Kidney tubule cell (primary cell): ENCODE measurements at places on chromosomes 12 and 14.
A peak's percentile ranks its signal among the peaks of the same experiment; 100 is the strongest.

GRCh38 chr12:54421175-54421878 is 2.3 kb upstream of the ITGA5 start:
- no peak for DNase-seq

- peak; percentile 59 for DNase-seq
Observed at GRCh38 chr12:106079148-106079738, 59.5 kb downstream of the NUAK1 start.

DNA sequence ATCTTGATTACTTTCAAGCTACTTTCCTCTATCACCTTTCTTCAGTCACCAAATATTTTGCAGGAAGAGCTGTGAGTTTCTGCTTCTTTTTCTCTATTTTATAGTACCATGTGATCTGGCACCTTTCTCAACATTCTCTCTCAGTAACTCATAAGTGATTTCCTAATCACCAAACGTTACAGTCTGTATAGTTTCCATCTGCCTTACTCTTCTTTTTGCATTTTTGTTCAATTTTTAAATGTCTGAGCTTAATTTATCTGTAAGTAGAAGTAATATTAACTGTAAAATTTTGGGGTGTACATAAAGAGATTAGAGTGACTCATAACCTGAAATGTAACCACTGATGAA is 422.1 kb upstream of the SYT1 start:
- no peak for DNase-seq

DNA sequence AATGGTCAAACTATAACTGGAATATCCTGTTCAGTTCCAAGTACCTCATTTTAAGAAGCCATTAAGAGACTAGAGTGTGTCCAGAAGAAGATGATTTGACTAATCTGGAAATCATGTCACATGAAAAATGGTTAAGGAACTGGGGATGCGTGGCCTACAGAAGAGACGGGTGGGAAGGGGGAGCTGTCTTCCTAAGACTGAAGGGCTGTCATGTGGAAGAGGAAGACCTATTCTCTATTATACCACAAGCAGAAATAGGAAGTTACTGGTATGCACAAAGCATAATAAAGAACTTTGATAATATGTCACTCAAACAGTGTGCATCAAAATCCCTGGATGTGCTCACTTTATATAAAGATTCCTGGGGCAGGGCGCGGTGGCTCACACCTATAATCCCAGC is 50.3 kb downstream of the HECTD4 start:
- no peak for DNase-seq

DNA sequence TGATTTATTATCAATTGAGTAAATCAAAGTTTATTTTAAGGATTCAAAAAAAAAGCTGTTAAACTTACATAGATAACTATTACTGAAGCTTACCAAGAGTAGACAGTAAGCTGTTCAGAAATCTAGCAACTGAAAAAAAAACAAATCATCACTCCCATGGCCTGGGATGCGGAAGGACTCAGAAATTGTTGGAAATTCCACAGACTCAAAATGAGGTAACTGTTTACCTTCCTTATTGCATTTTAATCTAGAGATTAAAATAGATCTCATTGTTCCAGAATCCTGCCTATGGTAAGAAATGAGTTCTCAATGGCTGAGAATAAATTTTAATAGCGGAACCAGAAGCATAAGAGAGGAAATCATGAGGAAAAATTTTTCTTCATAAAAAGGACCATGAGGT is 87.2 kb downstream of the PPM1H start:
- peak; percentile 72 for DNase-seq

DNA sequence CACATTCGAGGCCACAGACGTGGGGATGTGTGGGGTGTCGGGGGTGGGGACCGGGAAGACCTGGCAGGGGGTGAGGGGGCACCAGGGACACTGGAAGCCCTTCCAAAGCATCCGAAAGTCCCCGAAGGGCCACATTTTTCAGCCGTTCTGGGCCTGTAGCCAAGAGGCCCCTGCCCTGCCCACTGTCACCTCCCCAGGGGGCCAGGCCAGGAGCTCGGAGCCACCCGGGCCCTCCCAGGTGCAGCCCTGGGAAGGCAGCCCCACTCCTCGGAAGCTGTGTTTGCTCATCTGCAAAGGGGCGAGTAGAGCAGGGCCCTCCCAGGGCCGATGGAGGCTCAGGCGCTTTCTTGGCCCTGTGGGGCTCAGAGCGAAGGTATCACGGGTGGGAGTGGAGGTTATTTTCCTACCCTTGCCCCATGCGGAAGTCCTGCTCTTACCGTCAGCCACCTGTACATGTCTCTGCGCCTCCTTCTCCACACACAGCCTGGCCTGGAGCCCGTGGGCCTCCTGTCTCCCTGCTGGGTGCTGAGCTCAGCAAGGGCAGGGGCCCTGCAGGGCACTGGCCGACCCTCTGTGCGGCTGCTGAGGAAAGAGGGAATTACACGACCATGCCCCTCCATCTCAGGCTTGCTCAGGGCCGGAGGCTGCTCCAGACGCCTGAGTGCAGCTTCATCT is 27.2 kb downstream of the NOC4L start:
- DNase-seq, result no peak

- no peak for DNase-seq
Observed at GRCh38 chr12:109539508-109539907, 33.8 kb downstream of the MMAB start.

- no peak for DNase-seq
Observed at GRCh38 chr14:23766737-23767401, 130.7 kb downstream of the DHRS2 start.

DNA sequence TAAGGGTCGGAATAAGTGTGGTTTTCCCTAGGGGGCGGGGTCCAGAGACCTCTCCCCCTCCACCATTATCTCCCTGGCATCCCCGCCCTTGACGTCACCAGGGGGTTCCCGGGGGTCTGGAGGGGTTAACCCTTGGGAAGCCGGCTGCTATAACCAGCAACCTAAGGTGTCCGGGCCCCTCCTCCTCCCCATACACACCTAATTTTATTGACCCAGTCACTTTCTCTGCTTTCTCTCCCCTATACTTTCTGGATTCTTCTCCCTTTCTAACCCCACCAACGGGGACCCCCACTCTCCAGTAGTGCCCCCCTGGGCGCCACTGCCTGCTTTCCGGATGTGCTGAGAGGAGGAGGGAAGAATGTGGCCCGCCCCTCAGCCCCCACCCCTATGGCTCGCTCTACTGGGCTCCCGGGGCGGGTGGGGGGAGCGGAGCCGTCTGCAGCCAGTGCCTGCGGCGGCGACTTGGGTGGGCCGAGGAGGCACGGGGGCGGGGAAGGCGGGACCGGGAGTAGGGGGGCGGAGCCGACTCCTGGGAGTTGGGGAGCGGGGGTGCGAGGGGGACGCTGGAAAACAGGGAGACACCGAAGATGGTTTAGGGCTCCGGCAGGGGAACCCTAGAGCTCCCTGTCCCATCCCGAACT is 1.8 kb downstream of the GLI1 start:
- DNase-seq, result no peak

- DNase-seq, result no peak
Observed at GRCh38 chr12:48017496-48017895, 13.2 kb upstream of the COL2A1 start.

GRCh38 chr12:97358361-97358760 is 104.2 kb upstream of the RMST start:
- no peak for DNase-seq

GRCh38 chr12:93847517-93848474 is 170.6 kb downstream of the CRADD start:
- DNase-seq, result peak; percentile 4

- no peak for DNase-seq
Observed at GRCh38 chr12:118025168-118025567, 8.7 kb downstream of the RFC5 start.

GRCh38 chr14:53954551-53955228 is 1.9 kb downstream of the BMP4 start:
- no peak for DNase-seq

GRCh38 chr14:25007832-25008231 is 42.1 kb downstream of the STXBP6 start:
- peak; percentile 7 for DNase-seq

DNA sequence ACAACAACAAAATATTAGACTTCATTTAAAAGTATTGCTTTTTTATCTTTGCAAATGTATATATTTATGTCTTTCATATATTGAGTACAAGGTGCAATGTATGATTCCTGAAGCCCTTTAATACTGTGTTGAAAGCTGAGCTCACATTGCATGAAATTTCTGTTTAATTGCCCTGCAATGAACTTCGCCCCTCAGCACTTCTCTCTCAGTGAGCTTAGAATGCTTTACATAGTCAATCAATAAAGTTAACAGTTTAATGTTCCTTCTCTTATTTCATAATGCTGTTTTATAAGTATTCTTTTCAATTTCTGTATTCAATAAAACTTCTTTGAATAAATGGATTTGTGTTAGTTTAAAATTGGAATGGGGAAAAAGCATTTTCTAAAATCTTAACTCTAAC is 607.1 kb downstream of the SOX5 start:
- DNase-seq, result no peak

- no peak for DNase-seq
Observed at GRCh38 chr12:116302166-116303058, 24.9 kb upstream of the MED13L start.

GRCh38 chr14:45247427-45247826 is 5.6 kb downstream of the MIS18BP1 start:
- peak; percentile 39 for DNase-seq

GRCh38 chr14:56304456-56304855 is 186.2 kb downstream of the PELI2 start:
- no peak for DNase-seq

DNA sequence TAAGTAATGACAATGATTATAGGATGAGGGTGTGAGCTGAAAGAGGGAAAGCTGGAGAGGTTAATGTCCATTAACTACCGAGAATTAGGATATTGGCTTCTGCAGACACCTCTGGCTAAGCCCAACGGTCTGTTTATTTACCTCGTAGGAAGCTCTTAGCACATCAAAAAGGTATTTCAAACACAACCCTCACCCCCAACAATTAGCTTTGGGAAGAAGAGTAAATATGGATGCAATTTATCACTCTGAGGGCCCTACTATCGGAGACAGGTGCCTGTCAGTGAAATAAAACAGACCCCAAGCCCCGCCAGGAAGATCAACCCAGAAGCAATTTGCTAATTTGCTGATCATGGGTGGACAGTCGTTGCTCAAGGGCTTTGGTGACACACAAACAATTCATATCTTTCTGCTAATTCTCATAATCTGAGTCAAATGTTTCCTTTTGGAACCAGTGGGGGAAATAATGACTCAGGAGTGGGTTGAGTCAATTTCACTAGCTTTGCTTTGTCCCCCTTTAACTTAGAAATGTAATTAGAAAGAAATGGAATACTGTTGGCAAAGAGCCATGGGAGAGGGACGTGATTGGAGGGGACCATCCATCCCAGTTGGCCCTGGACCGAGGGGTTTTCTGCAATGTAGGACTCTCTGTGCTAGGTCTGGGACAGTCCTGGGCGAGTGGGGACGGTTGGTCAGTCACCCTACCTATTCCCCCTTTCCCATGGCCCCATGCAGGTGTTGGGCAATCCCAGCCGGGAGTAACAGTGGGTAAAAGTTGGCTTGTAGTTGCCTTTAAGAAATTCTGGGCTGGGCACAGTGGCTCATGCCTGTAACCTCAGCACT is 99.1 kb upstream of the MED13L start:
- DNase-seq, result peak; percentile 23

- no peak for DNase-seq
Observed at GRCh38 chr12:25715102-25715501, 162.0 kb upstream of the LMNTD1 start.

GRCh38 chr12:98188650-98189077 is 326.7 kb upstream of the TMPO start:
- DNase-seq, result no peak
